Right renal cortex interstitium (tissue), 3 donors: ENCODE measurements at places on chromosomes 6 and 20. TPM values are rescaled to one million over a fixed set of nuclear protein-coding genes. Genes with fewer than 3 reads are reported as not detected.

CMTR1 gene
- polyA plus RNA-seq: 44.0 TPM

MUC21 gene
- polyA plus RNA-seq: not detected

DNA sequence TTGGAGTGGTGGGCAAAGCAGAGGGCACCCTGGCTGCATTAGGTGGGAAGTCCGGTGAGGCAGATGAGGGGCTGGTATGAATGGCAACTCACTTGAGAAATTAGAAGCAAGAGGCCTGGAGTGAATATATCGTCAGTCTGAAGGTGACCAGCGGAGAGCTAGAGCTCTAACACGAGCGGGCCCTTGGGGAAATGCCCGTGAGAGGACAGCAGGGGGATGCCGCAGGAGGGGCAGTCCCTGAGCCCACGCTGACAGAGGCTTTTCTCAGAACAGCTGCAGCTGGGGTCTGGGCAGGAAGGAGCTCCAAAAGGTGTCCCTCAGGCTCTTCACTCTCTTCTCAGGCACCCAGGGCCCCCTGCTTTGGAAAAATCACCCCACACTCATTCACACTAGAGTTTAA is 32.0 kb upstream of the CD93 start:
- no peak for DNase-seq

- DNase-seq: no peak
Observed at GRCh38 chr20:36582821-36583220, 9.4 kb downstream of the TGIF2 start.

GRCh38 chr6:96795481-96795880 is 41.8 kb downstream of the GPR63 start:
- DNase-seq: no peak

DNA sequence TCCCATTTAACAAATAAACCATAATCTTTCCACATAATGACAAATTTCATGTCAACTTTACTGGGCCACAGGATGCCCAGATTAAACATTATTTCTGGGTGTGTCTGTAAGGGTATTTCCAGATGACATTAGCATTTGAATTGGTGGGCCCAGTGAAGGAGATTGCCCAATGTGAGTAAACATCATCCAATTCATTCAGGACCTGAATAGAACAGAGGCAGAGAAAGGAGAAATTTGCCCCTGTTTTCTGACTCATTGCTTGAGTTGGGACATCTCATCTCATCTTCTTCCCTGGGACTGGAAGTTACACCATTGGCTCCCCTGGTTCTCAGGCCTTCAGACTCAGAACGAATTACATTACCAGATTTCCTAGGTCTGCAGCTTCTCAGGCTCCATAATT is 142.9 kb downstream of the TPBG start:
- no peak for DNase-seq

- no peak for DNase-seq
Observed at GRCh38 chr6:153436351-153436750, 305.3 kb upstream of the RGS17 start.

DNA sequence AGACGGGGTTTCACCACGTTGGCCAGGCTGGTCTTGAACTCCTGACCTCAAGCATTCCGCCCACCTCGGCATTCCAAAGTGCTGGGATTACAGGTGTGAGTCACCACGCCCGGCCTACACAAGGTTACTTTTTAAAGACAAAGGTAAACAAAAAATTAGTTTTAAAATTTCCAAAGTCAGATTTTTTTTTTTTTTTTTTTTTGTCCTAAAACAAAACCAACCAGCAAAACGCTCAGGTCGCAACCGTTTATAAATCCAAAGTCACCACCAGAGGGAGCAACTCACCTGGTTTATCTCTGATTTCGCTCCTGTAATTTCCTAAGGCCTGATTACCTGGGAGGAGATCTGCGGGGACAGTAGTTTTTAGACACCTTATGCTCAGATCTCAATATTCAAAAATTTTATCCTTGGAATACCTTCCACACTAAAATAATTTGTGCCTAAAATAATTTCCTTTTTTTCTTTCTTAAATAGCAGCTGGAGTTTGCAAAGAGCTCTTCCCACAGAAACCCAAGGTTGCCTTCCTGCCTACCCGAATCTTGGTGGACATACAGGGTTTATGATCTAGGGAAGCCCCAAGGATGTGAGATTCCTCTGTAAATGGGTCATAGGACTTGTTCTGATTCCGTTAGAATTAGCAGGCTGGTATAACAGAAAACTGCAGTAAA is 19.8 kb upstream of the TREM1 start:
- peak; percentile 52 for DNase-seq
